Left cardiac atrium (tissue), 4 donors: ENCODE measurements at places on chromosomes 4 and X. TPM values are rescaled to one million over a fixed set of nuclear protein-coding genes. Genes with fewer than 3 reads are reported as not detected.

Gene JCHAIN
- 9.0 TPM for total RNA-seq

Gene ADH1A
- 2.2 TPM for total RNA-seq

Gene PRSS12
- not detected for total RNA-seq

Gene RBM46
- not detected for total RNA-seq

- no peak for DNase-seq
Observed at GRCh38 chr4:153684971-153685371, 891 bp downstream of the TLR2 start.

GRCh38 chrX:44580466-44580865, 37.8 kb upstream of the FUNDC1 start:
- no peak for DNase-seq
